ENCODE measurements at places on chromosomes 3 and 15.
A peak's percentile ranks its signal among the peaks of the same experiment; 100 is the strongest.

DNA sequence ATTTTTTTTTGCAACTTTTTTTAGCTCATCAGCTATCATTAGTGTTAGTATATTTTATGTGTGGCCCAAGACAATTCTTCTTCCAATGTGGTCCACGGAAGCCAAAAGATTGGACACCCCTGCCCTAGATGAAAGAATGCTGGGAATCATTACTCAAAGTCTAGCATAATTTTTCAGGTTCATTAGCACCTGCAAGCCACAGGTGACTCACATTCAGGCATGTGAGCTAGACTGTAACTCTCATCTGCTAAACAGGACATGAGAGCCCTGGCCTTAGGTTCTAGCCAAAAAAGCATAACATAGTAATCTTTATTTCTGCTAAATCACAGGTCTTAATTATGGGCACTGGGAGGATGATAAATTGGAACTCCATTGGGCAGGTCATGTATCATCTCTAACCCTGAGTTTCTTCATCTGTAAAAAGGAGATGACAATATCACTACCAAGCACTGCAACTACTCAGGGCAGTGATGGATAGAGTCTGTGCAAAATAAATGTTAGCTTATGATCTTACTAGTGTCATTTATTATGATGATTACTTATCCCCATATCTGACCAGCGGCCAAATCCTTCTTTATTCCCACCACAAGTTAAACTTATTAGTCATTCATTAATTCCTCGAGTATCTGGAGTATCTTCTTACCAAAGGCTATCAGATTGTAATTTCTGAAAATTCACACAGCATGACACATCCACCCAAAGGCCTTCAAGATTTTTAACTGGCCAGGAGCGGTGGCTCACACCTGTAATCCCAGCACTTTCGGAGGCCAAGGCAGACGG, 125.0 kb downstream of the PLD1 start:
- no peak for DNase-seq

DNA sequence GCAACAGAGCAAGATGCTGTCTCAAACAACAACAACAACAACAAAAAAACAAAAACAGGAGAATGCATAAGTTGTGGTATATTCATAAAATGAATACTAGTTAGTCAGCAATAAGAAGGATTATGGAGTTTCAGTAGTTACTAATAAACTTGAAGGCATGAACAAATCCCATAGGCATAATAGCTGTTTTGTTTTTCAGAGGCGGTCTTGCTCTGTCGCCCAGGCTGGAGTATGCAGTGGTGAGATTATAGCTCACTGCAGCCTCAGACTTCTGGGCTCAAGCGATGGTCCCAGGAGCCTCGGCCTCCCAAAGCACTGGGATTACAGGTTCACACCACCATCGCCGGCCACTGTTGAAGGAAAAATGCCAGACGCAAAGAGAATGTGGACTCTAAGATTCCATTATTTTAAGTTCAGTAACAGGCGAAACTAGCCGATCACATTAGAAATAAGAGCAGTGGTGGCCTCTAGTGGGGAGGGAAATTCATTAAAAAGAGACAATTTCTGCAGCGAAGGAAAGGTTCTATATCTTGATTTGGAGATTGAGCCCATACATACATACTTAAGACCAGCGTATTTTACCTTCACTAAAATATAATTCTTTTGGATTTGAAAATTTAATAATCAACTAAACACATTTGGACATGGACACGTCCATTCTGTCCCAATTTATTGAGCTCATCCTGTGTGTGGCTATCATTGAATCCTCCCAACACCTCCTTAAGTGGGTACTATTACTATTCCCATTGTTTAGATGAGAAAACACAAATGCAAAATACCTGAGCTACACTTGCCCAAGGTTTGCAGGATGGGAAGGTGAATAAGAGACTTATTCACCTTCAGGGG, 27.4 kb upstream of the HDAC11 start:
- peak; percentile 45 for DNase-seq

GRCh38 chr15:43954181-43954621, 127.4 kb downstream of the WDR76 start:
- DNase-seq: no peak

DNA sequence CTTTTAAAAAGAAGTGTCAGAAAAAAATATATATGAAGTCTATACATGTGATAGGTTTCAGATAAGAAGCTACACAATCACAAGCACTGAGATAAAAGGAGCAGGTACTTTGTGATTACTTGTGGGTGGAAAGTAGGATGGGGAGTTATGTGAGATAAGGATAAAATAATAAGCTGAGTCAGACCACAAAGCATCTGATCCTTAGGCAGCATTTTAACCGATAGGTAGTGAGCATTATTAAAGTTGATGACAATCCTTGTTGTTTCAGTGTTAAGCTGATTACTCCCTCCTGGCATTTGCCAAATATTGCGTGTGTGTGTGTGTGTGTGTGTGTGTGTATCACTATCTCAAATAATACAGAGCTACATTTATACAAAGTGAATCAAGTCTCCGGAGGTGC, 483.1 kb downstream of the NAALADL2 start:
- DNase-seq: no peak

DNA sequence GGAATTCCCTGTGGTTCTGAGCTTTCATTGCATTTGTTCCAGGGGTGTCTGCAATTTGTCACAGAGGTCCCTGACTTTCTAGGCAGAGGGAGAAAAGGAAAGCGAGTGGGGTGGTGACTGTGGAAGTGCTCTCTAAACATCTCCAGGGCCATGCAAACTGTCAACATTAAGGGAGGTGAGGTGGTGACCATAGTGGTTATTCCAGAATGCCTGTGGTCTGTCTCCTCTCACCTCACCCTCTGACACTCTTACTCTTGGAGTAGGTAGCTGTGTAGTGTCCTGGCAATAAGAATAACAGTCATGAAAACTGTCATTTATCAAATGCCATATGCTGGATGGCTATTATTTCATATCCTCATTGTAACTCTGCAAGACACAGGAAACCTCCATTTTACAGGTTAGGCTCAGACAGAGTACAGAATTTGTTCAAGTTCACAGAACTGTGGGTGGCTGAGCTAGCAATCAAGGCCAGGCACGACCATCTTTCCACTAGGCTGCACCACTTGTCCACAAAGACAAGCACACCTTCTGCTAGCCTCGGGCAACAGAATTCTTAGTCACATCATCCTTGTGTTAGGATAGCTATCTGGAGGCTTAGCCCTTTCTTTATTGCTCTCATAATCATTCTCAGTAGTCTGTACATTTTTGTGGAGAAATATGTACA, 179.4 kb downstream of the CD47 start:
- DNase-seq: no peak

GRCh38 chr15:27057904-27058645, 87.1 kb downstream of the GABRG3 start:
- DNase-seq: no peak

DNA sequence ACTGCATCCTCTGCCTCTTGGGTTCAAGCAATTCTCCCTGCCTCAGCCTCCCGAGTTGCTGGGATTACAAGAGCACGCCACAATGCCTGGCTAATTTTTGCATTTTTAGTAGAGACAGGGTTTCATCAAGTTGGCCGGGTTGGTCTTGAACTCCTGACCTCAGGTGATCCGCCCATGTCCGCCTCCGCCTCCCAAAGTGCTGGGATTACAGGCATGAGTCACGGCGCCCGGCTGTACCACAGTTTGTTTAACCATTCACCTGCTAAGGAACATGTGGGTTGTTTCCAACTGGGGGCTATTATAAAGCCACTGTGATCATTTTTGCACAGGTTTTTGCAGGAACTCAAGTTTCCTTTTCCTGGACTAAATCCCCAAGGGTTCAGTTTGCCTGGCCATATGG, 123.2 kb upstream of the RAP2B start:
- DNase-seq: no peak

DNA sequence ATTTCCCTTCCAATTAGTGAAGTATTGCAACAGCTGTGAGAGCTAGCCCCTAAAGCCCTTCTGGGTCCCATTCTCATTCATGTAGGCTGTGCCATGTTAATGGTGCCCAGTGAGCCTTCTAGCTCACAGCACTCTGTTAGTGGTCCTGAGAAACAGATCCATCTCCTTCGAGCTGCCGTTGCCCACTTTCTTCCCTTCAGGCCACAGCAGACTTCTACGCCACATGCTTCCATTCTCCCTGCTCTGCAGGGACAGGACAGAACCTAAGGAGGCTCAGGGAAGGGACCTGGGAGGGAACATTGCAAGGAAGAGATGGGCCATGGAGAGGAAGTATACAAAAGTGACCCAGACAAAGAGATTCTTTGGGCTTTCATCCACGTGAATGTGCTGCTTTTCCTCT, 11.7 kb upstream of the STARD5 start:
- no peak for DNase-seq

GRCh38 chr3:161274691-161275298, 53.7 kb downstream of the NMD3 start:
- DNase-seq: no peak

DNA sequence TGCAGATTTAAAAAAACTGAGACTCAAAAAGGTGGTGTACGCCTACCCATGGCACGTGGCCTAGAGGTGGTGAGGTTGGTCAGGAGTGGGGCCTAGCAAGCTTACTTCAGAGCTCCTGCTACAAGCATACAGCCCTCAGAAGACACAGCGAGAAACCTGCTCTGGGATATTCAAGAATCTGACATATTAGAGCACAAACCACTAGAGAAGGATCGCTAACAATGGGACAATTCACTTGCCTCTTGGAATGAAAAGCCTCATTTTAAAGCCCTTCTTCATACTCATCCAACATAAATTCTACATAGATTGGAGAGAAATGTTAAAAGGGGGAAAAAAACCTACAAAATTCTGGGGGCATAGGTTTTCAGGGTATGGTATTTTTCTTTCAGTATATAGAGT, 118.0 kb upstream of the ARHGEF3 start:
- DNase-seq: no peak

GRCh38 chr3:157280786-157281185, 120.8 kb upstream of the CCNL1 start:
- peak; percentile 25 for DNase-seq

GRCh38 chr3:46923559-46924350, 46.2 kb downstream of the PTH1R start:
- DNase-seq: no peak

GRCh38 chr3:63875510-63875909, 11.8 kb downstream of the ATXN7 start:
- no peak for DNase-seq

DNA sequence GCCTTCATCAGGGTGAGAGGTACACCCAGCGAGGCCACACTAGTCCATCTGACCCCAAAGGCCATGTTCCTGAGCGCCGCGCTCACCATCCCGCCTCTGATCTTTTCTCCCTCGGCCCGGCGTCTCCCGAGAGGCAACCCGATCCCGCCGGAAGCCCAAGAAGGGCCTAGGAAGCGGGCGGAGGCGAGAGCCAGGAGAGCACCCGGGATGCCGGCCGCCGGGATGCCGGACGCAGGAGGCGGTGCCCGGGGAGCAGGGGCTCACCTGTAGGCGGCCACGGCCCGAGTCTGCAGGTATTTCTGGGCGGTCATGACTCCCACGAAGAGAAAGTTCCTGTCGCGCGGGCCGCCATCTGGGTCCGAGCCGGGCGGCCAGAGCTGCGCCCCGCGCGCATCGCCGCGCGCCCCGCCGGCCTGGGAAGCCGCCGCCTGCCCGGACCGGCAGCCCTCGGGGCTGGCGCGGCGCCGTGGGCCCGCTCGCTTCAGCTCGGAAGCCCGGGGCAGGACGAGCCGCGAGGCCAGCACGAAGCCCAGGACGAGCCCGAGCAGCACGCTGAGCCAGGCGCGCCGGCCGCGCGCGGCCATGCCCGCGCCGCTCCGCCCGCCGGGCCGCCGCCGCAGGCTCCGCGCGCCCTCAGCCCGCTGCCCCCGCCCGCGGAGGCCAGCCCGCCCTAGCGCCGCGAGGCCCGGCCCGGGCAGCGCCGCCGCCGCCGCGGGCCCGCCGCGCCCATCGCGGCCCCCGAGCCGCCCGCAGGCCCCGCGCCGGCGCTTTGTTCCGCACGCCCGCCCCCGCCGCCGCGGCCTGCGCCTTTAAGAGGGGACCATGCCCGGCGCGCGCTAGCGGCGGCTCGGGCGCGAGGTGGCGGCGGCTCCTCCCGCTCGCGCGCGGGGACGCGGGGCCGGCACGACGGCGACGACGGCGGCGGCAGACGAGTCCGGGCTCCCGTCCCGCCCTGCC, 697 bp downstream of the CHSY1 start:
- DNase-seq: no peak

GRCh38 chr3:21036888-21037287, 714.1 kb downstream of the ZNF385D start:
- DNase-seq: no peak

DNA sequence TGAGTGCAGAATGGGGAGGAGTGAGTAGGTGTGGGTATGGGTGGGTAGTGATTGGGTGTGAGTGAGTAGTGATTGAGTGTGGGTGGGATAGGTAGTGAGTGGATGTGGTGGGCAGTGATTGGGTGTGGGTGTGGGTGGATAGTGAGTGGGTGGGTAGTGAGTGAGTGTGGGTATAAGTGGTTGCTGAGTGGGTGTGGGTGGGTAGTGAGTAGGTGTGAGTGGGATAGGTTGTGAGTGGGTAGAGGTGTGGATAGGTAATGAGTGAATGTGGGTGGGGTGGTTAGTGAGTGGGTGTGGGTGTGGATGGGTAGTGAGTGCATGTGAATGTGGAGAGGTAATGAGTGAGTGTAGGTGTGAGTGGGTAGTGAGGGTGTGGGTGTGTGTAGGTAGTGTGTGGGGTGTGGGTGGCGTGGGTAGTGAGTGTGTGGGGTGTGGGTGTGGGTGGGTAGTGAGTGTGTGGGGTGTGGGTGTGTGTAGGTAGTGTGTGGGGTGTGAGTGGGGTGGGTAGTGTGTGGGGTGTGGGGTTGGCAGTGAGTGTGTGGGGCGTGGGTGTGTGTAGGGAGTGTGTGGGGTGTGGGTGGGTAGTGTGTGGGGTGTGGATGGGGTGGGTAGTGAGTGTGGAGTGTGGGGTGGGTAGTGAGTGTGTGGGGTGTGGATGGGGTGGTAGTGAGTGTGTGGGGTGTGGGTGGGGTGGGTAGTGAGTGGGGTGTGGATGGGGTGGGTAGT, 5.3 kb downstream of the MINAR1 start:
- no peak for DNase-seq

GRCh38 chr3:177946936-177947335, 589.3 kb upstream of the KCNMB2 start:
- DNase-seq: no peak

DNA sequence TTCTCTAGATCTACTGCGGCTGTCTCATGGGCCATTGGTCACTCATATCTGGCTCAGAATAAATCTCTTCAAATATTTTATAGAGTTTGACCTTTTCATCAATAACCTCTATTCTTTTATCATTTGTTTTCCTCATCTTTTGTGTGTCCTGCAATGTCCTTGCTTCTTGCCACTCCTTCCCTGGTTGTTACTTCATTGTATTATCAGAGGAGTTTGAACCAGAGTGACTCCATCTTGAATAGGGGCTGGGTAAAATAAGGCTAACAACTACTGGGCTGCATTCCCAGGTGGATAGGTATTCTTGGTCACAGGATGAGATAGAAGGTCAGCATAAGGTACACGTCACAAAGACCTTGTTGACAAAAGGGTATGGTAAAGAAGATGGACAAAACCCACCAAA, 9.9 kb upstream of the LPCAT4 start:
- DNase-seq: no peak

Measured in femur (tissue), 1 donor.